ENCODE measurements at places on chromosomes 7 and 10.
A peak's percentile ranks its signal among the peaks of the same experiment; 100 is the strongest.

GRCh38 chr7:32206987-32207386 lies 136.8 kb upstream of the PDE1C start:
- DNase-seq, result peak; percentile 49

GRCh38 chr10:95290461-95291364 lies at the start of gene PDLIM1:
Gene PDLIM1 (minus strand): TSS chr10:95291003. CDS start chr10:95290915, 88 bp downstream.
- peak; percentile 72 for DNase-seq

GRCh38 chr10:3978174-3978573 lies 193.2 kb upstream of the KLF6 start:
- no peak for DNase-seq

GRCh38 chr10:10702211-10702610 lies 315.5 kb upstream of the CELF2 start:
- DNase-seq, result no peak

- no peak for DNase-seq
Measured at GRCh38 chr7:26681819-26682418, 182.5 kb downstream of the SKAP2 start.

GRCh38 chr10:56028298-56029132 lies 332.5 kb downstream of the ZWINT start:
- no peak for DNase-seq

- no peak for DNase-seq
Measured at GRCh38 chr7:102270178-102270887, 16.3 kb upstream of the SH2B2 start.

DNA sequence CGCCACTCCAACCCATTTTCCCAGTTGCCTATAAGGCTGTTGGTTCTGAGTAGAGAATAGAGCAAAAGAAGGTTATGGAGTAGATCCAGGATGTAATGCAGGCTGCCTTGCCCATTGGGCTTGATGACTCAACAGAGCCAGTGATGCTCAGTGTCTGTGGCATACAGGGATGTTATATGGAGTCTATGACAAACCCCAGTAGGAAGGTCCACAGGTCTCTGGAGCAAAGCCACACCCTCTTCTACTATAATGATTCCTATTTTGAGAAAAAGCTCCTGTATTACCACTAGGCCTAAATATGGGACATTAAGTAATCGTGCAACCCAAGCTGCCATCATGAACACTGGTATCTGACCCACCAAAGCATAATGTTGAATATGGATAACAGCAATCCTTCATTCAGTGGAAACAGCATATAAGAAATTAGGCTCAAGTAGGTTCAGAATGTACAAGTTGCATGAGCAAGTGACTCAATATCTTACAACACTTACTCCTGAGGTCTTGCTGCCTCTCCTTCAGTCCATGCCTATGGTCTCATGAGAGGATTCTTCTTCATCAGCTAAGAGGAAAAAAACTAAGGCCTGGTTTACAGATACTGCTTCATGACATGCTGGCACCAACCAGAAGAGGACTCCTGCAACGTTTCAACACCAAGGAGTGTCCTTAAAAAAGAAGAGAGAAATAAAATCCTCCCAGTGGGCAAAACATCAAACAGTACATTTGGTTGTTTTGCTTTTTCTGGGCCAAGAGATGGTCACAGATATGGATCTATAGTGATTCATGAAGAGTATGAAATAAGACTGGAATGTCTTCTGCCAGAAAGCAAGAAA lies 14.8 kb upstream of the FHIP2A start:
- no peak for DNase-seq

DNA sequence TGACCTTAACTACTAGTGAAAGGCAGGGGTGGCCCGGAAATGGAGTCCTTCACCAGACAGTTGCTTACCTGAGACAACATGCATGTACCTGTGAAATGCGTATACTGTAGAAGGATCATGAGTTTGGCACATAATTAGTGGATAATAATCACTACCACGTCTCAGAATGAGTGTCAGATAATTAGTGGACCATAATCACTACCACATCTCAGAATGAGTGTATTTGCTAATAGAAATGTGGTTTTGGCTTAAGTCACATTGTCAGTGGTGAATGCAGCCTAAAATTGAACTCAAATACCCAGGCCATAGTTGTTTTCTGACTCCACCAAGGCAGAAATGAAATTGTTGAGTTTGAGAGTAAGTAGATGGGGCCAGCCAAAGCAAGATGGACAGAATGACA lies 468.3 kb upstream of the GALNT17 start:
- DNase-seq, result no peak

DNA sequence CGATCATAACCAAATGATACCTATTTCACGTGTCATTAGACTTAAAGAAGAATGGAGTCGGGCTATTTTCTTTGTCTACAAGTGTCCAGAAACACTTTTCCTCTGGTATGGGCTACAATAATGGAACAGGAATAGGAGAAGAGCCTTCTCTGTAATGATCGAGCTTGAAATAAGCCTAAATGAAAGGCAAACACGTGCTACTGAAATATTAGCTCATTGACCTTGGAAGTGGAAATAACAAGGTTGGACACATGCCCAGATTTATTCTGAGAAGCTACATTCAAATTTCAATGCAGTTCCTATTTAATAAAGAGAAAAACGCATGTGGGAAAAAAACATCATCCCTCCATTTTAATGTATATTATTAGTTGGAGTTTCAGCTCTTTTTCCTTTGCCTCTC lies 254.7 kb upstream of the PTER start:
- DNase-seq, result no peak

DNA sequence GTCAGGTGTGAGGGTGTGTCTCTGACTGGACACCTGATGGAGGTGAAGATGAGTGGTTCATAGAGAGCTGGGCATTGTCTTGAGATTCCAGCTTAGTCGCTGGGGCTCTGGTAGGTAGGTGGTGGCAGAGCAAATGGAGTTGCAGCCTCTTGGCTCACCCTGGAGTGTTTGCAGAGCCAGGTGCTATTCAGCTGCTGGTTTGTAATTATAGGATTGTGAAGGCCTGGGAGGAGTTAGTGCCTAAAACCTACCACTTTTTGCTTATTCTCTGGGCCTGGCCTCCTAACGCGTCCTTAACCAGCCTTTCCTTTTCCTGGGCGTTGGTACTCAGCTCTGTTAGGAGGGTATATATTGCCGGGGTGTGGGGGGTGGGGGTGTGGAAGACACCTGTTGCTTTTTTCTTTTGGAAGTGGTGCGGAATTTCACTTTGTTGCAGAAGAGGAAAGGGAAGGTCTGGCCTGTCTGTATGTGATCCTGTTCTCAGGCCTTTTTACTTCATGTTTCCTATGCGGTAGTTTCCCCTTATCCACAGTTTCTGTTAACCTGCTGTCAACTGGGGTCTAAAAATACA lies 3.2 kb downstream of the PPRC1 start:
- DNase-seq, result no peak

DNA sequence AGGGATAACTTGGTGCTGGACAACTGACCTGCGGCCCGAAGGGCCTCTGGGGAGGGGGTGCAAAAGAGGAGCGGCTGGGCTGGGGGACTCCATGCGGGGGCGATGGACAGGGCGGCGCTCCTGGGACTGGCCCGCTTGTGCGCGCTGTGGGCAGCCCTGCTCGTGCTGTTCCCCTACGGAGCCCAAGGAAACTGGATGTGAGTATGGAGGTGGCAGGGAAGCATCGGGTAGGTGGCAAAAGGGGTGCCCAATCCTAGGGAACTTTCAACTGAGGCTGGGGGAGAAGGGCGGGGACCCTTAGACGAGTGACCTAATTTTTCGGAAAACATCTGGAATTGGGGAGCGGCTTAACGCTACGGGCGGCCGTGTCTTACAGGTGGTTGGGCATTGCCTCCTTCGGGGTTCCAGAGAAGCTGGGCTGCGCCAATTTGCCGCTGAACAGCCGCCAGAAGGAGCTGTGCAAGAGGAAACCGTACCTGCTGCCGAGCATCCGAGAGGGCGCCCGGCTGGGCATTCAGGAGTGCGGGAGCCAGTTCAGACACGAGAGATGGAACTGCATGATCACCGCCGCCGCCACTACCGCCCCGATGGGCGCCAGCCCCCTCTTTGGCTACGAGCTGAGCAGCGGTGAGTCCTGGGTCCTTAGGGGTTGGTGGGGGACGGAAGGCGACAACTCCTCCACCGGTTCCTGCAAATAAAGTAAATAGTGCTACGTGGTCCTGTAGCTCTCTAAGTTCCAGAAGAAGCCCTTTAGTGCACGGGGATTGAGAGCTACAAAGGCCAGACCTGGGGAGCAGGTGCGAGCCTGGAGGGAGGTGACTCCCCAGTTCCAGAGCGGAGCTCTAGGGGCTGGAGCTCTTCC lies 622 bp downstream of the WNT16 start:
- peak; percentile 75 for DNase-seq

GRCh38 chr7:21504021-21504420 lies 38.8 kb upstream of the DNAH11 start:
- peak; percentile 43 for DNase-seq

GRCh38 chr7:73918926-73919693 lies 58.2 kb downstream of the TMEM270 start:
- DNase-seq, result peak; percentile 81

DNA sequence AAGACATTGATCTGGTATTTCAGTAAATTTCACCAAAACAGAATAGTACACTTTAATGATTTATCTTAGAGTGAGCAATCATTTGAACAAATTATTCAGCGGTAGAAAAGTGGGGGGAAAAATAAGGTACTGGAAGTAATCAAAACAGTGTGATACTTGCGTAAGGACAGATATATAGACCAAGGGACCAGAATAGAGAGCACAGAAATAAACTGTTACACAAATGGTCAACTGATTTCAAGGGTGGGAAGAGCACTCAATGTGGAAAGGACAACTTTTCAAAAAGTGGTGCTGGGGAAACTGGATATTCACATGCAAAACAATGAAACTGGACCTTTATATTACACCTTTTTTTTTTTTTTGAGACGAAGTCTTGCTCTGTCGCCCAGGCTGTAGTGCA lies 119.9 kb downstream of the NRBF2 start:
- DNase-seq, result no peak

DNA sequence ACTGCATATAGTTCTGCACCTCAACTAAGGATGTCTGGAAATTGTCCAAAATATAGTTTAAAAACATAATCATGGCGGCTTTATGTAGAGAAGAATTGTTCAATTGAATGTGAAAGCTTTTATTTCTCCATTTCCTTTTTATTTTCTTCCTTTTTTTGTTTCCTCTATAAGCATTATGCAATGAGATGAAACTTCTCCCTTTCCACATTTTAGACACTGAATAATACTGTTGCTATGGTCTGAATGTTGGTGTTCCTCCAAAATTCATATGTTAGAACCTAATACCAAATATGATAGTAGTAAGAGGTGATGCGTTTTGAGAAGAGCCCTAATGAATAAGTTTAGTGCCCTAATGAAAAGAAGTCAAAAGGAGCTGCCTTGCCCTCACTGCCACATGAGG lies 175.0 kb downstream of the RNLS start:
- no peak for DNase-seq

DNA sequence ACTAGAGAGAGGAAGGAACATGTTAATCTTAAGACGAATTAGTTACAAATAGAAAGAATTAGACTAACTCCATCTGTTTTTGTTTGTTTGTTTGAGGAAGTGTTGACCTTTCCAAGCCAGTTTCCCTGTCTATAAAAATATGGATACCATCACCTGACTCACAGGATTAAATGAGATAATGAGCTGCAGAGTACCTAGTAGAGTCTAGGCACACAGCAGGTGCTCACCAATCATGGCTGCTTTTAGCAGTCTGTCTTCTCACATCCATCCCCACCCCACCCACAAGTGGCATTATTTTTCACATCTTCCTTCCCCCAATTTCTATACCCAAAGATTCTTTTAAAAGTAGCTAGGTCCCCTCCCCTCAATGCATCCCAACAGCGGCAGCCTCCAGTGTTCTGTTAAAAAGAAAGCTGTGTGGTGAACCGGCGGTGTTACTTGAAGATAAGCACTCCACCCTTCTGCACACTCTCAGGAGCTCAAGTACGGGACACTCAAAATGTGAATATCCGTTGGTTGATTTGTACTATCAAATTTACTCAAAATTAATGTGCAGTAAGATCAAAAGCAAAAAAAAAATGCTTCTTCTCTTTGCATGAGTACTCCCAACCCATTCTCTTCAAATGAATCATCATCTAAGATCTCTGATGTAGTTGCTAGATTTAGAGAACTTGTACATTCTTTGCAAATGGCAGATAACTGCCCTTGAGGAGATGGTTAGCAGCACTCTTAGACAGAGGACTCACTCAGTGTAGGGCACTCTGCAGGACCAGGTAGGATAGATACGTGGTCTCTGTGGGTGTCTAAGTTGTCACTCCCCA lies 145.4 kb upstream of the ASAH2 start:
- DNase-seq, result no peak

DNA sequence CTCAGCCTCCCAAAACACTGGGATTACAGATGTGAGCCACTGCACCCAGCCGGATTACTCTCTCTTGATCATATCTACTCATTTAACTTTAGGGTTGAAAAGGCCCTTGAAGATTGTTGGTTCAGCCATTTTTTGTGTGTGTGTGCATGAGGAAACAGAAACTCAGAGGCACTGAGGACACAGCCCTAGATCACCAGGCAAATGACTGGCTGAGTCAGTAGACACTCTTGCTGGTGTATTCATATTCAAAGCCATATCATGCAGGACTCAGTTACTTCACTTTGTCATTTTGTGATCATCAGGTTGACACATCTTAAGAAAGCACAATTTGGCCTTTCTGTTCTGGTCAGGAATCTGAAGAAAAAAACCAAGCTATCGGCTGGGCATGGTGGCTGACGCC lies 253.4 kb downstream of the TRIL start:
- no peak for DNase-seq

GRCh38 chr7:63037242-63037641 lies 961.4 kb upstream of the ZNF722 start:
- DNase-seq, result no peak

- DNase-seq, result peak; percentile 0
Measured at GRCh38 chr7:149879271-149879743, 5.5 kb downstream of the ATP6V0E2 start.

DNA sequence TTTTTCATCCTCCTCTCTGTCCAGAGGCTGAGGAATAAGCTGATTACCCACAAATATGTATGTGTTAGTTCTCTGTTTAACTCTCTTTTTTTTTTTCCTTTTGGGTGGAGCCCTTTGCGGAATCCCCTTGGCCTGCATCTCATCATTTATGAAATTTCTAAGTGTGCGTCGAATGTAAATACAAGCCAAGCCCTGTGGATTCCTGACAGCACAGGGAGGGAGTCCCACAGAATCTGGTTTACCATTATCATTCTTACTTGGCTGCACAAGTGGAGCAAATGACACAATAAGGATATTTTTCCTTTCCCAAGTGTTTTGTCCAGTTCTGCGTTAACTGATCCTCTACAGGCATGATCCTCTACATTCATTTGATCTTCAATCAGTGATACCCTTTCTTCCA lies 11.4 kb downstream of the STK31 start:
- no peak for DNase-seq

- DNase-seq, result no peak
Measured at GRCh38 chr7:90455163-90456030, 14.0 kb upstream of the PTTG1IP2 start.

GRCh38 chr10:131824371-131825149 lies 76.2 kb upstream of the PPP2R2D start:
- peak; percentile 46 for DNase-seq

DNA sequence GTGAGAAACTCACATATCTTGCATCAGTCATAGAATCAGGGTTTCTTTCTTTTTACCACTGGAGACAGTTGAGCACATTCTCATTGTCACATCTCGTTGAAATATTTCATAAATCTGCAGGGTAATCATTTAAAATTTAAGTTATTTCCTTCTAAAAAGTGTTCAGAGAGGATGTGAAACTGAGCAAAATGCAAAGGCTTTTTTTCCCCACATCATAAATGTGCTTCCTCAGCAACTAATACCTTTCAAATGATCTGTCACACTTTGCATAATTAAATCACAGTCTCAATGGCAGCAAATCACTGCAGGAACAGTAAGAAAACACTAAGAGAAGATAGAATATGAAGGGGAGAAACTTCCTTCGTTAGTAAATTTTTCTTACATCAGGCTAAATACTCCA lies 187.5 kb downstream of the EVX1 start:
- no peak for DNase-seq

All from ELF-1 (cell line).